ENCODE measurements at places on chromosomes 13 and 19.

DNA sequence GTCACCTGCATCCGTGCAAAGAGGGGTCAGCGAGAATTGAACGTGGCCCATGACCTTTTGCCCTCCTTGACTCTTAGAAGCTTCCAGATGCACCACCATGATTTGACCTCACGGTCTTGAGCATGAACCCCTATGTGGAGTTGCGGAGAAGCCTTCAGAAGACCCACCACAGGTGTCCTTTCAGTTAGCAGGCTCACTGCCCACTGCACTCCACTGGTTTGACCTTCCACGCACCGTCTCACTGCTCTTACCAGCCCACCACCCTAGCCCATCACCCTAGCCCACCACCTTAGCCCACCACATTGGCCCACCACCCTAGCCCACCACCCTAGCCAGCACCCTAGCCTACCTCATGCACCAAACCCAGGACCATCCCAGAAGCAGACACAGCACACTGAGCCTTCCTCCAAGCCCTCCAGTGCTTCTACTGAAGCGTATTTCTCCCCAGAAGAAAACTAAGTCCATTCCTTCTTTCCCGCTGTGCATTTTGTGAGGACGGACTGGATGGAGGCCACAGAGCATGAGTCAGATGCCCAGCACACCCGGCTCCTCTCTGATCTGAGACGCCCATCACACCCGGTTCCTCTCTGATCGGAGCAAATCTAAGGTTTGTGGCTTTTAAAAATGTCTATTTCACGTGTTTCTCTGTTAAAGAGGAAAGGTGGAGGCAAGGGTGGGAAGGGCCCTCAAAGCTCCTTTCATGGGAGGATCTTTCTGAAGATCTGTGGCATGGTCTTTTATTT is 45.8 kb downstream of the SOX1 start:
- no peak for DNase-seq

DNA sequence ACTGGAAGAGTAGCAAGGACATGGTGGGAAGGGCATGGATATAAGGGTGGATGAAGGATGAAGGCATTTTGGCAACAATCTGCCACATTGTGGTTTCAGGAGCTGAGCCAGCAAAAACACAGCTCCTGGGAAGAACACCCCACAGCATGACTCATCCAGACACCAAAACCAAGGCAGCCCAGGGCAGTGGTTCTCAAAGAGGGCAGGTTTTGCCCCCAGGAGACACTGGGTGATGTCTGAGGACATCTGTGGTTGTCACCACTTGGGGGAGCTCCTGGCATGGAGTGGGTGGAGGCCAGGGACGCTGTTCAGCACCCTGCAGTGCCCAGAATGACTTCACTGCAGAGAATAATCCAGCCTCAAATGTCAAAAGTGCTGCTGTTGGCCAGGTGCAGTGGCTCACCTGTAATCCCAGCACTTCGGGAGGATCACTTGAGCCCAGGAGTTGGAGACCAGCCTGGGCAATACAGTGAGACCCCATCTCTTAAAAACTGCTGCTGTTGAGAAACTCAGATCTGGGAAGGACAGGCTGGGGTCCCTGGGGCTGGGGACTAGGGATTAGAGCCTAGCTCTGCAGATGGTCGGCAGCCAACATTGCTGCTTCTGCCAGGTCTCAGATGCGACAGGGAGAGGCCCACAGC is 16.1 kb downstream of the ZFR2 start:
- DNase-seq = peak; percentile 42

GRCh38 chr19:6219586-6220290 is 60.0 kb downstream of the MLLT1 start:
- no peak for DNase-seq

- DNase-seq = no peak
Measured at GRCh38 chr19:38778733-38779132, 5.4 kb upstream of the LGALS7 start.

- no peak for DNase-seq
Measured at GRCh38 chr19:12885749-12886650, 1.0 kb downstream of the KLF1 start.

- DNase-seq = no peak
Measured at GRCh38 chr19:8204961-8205360, 4.2 kb upstream of the CERS4 start.

GRCh38 chr19:6717036-6717435 is 3.4 kb downstream of the C3 start:
- no peak for DNase-seq

DNA sequence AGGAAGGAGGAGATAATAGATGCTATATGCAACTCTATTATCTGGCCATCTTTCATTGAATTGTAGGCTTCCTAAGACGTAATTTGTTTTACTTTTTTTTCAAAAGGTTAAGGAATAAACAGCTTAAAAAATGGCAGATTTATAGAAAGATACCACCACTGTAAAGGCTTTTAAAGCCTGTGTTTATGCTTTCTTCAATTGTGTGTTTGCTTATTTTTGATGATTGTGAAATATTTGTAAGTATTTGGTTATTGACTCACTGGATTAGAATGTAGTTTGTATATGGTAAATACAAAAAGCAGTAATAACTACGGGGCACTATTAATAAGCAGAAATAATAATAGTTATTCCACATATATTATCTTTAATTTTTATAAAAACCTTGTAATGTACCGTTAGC is 437.9 kb downstream of the KLF5 start:
- no peak for DNase-seq

- DNase-seq = no peak
Measured at GRCh38 chr19:53826876-53827275, 2.8 kb upstream of the NLRP12 start.

DNA sequence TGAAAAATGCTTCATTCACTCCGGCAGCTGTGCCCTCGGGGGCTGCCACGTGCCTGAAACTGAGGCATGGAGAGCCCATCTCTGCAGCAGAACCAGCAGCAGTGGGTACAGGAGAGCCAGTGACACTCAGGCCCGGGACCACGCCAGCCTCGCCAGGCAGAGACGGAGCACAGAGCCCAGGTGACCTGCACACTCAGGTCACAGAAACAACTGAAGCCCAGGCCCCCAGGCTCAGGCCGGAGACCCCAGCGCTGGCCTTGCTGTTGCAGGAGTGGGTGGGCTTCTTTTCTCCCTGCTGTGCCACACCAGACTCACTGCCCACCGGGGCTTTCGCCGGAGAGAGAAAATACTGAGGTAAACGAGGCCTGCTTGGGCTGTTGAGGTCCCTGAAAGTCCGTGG is 117.3 kb downstream of the SOX1 start:
- no peak for DNase-seq

DNA sequence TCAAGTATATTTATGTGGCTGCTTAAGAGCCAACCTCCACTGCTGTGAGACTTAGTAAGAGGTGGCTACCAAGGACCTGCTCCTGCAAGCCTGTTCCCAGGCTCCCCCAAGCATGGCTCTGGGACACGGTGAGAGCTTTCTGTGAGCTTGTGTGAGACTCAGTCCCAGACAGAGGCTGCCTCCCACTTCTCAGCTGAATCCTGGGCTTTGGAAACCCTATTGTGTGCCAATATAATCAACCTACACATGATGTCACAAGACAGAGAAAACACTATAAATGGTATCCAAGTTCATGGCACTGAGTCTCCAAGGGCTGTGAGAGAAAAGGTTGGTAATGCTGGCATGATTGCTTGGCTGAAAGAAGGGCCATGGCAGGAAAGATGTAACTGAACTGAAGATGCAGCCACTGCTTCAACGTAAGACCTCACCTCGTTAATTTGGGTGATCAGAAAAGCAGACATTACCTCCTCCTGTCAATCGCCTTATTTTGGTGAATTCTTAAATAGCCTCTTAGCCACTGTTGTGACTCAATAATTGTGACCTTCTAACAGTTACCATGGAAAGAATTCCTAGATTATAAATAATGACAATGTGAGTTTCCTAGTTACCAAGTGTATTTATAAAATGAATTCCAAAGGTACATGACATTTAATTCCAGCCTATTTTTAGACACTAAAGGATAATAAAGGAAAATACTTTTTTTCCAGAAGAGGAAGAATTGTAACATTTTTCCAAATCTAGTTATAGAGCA is 332.0 kb downstream of the IRS2 start:
- no peak for DNase-seq
